Astrocyte (in vitro differentiated cells and primary cell): ENCODE measurements at places on chromosomes 12 and 14.

DNA sequence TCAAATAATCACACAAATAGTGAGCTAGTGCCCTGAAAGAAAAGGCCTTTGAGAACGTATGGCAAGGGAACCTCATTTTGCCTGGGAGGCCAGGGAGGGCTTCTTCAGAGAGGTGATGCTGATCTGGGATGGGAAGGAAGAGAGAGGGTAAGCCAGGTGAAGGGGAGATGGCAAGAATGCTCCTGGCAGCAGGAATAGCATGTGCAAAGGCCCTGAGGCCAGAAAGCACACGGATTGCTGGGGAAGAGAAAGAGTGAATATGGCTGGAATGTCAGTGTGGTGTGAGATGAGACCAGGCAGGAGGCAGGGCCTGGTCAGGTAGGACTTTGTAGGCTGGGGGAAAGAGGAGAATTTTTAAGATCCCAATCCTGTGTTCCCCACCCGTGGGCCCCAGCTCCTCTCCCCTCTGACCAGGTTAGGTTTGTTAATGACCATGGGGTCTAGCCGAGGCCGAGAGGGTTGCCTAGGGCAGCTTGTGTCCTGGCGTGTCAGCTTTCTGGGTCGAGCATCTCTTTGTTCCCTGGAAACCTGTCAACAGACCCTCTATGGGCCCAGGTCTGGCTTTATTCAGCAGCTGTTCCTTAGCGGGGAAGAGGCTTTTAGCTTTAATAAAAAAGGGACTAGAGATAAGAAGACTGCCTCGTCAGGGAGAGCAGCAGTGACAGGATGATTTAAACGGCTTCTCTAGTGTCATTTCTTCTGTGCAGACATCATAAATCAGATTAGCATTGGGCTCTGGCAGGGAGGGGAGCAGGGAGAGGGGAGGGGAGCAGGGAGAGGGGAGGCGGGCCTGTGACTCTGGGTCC is 123.4 kb downstream of the ADCK1 start:
- DNase-seq: no peak

DNA sequence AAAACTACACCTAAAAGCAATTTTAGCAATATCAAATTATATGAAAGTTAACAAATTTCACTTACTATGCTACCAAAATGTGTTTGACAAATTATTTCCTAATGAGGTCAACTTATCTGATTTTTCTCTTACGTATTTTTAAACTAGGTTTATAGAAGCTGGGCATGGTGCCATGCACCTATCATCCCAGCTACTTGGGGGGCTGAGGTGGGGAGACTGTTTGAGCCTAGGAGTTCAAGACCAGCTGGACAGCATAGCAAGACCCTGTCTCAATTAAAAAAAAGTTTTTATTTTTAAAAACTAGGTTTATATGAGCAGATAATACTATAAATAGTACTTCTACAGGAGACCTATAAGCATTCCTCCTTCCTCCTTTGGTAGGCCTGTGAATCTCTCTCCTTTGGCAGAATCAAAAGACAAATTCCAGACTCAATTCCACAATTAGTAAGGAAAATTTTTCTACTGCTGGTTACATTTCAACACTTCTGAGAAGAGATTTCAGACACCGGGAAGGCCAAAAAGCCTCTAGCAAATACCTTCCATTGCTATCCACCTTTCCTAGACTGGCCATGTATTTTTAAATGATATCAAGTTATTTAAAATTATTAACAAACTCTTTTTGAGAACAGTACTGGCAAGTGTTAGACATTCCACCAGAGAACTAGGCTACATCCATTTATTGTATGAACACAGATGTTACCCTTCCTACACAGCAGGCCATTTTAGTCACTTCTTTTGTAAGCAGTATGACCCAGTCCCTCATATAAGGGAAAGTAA is 34.4 kb downstream of the CDK17 start:
- peak; percentile 52 for DNase-seq

GRCh38 chr12:125129591-125130255 is 64.5 kb downstream of the AACS start:
- no peak for DNase-seq

DNA sequence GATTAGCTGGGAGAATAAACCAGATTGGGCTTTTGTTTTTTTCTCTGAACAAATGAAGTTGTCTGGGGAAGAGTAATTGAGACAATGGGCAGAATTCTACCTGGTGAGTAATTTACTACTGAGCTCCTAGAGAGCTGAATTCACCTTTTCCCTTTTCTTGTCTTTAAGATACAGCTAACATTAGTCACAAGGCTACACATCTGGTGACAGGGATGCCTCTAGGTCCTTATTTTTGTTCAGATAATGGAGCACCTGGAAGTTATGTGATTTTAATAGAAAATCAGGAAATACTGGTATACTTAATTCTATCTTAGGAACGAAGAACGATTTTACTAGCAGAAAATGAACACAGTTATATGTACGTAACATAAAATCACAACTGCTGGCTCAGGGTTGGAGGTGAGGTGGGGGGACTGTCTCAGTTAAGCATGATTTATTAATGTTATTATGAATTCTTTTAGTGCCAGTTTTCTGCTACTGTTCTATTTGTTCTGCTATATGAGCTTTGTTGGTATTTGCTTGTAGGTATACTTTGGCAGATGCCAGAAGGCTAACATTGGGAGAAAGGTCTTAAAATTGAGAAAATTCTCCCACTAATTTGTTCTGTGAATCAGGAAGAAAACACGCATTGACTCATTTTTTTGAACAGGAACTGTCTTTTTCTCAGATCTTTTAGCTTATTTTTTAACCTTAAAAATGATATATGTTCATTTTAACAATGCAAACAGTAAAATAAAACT is 482.7 kb upstream of the RGS6 start:
- no peak for DNase-seq

GRCh38 chr14:21526672-21527317 is 649 bp upstream of the SALL2 start:
- no peak for DNase-seq

GRCh38 chr14:69042787-69043444 is 63.8 kb upstream of the ACTN1 start:
- no peak for DNase-seq

DNA sequence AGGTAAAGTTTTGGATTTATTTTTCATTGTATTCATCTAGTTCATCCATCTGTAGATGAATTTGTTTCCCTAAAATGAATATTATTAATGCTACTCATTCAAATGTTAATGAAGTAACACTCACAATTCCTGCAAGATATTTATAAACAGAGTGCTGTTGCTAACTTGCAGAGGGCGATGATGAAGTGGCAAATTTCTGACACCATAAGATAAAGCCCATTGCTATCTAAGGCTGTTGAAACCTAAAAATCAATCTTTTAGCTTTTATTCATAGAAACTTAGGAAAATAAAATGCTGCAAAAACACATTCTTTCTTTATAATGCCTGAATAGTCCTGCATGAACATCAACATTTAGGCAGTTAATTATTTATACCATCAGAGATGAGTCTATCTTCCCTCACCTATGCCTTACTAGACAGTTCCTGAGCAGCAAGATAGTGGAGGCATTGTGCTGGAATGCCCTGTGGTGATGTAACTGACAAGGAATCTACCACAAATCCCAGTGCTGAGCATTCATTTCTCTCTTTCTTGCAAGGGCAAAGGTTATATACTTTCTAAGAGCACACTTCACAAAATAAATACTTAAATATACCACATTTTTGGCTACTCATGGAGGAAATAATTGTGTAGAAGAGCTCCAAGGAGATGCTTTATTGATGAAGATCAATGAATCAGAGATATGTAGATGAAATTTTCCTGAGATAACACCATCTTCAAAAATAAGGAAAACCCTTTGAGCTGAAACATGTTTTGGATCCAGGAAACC is 57.6 kb downstream of the LMNTD1 start:
- DNase-seq: peak; percentile 92

DNA sequence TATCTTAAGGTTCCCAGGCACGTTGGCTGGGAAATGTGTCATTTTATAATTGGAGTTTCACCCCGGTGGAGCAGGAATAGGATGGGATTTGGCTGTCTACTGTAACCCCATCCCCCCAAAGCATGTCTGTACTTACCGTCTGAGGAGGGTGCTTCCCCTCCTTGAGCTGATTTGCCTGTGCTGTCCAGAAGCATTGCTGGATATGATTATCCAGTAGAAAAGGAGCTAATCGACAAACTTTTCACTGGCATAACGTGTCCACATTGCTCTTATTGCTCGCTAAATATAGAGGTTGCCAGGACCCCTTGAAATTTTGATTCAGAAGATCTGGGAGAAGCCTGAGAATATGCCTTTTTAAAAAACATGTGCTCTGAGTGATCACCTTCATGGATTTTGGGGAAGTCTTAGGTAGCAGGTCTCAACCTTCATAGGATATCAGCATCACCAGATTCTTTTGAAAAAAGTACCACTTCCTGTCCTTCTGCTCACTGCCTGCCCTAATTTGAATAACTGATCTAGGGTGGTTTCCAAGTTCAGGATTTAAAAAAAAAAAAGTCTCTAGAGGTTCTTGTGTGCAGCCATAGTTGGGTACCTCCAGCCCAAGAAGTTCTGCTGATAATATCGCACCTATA is 80.4 kb upstream of the KCNA1 start:
- no peak for DNase-seq

DNA sequence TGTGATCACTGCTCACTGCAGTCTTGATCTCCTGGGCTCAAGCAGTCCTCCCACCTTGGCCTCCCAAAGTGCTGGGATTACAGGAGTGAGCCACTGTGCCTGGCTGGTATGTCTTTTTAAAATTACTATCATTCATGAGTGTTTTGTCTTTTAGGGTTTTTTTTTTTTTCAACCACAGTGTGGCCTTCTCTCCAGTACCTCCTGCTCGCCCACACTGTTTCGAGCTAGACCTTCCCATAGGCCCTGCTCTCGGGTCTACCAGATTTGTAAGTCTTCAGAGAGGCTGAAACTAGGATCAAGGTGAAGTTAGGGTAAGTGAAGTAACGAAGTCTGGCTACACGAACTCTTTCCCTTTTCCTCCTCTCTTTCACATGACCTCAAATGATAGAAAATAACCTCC is 1.5 kb downstream of the BIN2 start:
- DNase-seq: no peak

GRCh38 chr14:79583738-79584408 is 627.4 kb downstream of the DIO2 start:
- DNase-seq: peak; percentile 86
